ENCODE measurements at places on chromosomes 4 and X. TPM values are rescaled to one million over a fixed set of nuclear protein-coding genes. Genes with fewer than 3 reads are reported as not detected.

RLIM gene
- total RNA-seq = 62.6 TPM

KIT gene
- 1.2 TPM for total RNA-seq

USP53 gene
- total RNA-seq = 59.0 TPM

FOXR2 gene
- total RNA-seq = not detected

TMSB15A gene
- total RNA-seq = 0.73 TPM

GAGE12J gene
- not detected for total RNA-seq

ADGRG2 gene
- total RNA-seq = 0.07 TPM

All from smooth muscle cell of the pulmonary artery (primary cell).